HFFc6 (cell line): ENCODE measurements at places on chromosomes 2 and 18.

- DNase-seq, result peak; percentile 10
Measured at GRCh38 chr2:237978058-237978712, 11.4 kb downstream of the UBE2F start.

GRCh38 chr2:186531257-186531775 lies 45.3 kb downstream of the ZC3H15 start:
- DNase-seq, result no peak

DNA sequence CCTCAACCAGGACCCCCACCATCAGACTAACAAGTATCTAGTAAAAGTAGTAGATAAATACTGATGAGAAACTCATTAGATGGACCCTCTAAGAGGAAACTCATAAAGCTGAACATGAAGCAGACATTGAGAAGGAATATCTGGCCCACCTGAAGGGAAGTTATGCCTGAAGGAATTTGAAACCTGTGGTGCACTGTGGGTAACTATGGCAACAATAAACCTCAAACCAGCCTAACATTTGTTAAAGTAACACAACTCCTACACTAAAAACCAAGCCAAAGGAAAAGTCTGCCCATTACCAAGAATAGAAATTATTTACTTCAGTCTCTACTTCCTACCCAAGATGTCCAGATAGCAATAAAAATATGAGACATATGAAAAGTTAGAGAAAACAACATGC lies 43.4 kb downstream of the KIAA1328 start:
- DNase-seq, result no peak

DNA sequence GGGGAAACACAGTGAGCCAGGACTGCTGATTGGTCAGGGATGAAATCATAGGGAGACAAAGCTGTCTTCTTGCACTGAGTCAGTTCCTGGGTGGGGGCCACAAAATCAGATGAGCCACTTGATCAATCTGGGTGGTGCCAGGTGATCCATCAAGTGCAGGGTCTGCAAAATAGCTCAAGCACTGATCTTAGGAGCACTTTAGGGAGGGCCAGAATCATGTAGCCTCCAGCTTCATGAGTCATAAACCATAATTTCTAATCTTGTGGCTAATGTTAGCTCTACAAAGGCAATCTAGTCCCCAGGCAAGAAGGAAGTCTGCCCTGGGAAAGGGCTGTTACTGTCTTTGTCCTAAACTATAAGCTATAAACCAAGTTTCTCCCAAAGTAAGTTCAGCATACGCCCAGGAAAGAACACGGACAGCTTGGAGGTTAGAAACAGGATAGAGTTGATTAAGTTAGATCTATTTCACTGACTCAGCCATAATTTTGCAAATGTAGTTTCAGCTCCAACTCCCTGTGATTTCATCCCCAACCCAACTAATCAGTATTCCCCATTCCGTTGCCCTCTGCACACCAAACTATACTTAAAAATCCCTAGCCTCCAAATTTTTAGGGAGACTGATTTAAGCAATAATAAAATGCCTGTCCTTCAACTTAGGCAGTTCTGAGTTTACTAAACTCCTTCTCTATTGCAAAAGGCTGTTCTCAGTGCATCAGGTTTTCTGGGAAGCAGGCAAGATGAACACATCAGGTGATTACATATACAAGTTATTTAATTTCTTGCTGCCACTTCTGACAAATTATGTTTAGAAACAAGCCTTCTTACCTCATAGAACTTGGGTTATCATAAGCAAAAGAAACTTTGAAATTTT lies 226.9 kb upstream of the SPOPL start:
- DNase-seq, result peak; percentile 49

GRCh38 chr2:216307496-216307895 lies 64.8 kb downstream of the MARCHF4 start:
- no peak for DNase-seq

GRCh38 chr2:234981197-234982095 lies 29.6 kb downstream of the SH3BP4 start:
- peak; percentile 99 for DNase-seq

GRCh38 chr2:64019975-64020528 lies 824 bp upstream of the VPS54 start:
- DNase-seq, result no peak

GRCh38 chr2:18378020-18378653 lies 182.3 kb downstream of the RDH14 start:
- peak; percentile 37 for DNase-seq

DNA sequence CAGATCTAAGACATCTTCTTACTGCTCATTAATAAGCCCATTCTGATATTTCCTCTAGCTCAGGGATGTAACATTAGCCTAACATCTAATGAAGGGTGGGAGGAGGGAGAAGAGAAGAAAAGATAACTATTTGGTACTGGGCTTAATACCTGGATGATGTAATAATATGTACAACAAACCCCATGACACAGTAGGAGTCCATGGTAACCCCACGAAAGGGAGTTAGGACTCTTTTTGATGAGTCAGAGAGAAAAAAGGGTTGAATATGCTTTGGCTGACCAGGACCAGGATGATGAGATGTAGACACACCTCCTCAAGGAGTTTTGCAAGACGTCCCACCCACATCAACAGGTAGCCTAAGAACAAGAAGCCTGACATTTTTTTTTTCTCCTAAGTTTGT lies 34.4 kb upstream of the DLX2 start:
- no peak for DNase-seq

DNA sequence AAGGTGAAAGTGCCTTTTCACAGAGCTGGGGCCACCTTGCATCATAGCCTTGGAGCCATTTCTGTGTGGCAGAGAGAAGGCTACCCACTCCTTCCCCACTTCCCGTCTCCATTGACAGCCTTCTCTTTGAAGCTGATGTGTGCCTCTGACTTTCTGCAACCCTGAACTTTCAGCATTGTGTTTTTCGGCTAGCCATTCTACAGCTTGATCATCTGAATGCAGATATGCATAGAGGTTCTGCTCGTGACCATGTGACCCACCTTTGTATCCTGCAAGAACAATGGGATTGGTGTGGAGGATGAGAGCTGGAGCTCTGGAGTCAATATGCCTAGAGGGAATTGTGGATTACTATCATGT lies 69.1 kb upstream of the KCNE4 start:
- DNase-seq, result no peak

- DNase-seq, result no peak
Measured at GRCh38 chr2:39188960-39189494, 54.7 kb downstream of the CDKL4 start.

DNA sequence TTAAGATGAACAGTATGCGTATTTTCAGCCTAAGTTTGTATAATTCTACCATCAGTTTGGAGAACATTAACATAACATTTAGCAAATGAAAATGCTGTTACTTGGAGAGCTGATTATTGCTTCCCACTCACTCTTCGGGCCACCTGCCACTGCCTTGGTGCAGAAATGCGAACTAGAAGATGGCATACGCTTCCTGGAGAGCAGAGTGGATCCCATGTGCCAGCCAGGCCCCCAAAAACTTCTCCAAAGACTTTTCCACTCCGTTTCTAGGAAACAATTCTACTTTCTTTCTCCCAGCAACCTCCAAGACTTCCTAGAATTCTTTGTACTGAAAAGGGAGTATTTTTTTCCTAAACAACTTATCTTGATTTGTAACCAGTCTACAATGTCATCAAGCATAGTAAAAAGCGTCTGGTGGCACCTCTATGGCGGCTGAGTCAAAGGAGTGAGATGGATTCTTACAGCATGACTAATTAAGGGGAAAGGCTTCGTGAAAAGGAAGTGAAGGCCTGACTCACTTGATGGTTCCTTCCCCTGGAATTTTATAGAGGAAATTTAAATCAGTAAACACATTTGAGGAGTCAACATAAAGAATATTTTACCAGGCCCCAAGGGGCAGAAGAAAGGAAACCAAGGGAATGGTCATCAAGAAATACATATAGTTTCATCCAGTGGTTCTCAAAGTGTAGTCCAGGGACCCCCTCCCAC lies 36.6 kb downstream of the FEZ2 start:
- DNase-seq, result peak; percentile 97

GRCh38 chr18:70151614-70152013 lies 53.9 kb downstream of the RTTN start:
- no peak for DNase-seq

GRCh38 chr2:46297546-46298271 lies 502 bp downstream of the EPAS1 start:
- no peak for DNase-seq

DNA sequence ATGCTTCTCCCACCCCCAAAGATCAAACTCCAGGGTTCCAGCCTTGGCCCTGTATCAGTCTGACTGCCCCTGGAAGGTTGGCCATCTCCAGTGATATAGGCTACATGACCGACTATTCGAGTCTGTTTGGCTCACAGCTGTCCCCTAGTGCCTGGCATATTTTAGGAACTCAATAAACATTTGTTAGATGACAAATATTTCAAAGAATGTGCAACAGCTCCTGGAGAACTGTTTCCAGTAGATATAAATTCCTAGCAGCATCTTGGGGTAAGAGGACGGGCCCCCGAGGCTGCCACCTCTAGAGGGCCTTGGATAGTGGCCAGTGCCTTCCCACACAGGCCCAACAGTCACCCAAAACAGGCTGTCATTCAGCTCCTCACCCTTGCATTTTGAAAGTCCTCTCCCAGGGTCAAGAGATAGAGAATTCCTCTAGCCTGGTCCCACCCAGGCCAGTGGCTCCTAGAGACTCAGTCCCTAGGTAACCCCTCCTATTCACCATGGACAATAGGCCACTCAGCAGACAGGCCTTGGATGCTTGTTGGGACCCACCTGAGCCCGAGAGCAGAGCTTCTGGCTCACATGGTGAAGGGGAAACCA lies 45.1 kb upstream of the ATP6V1B1 start:
- DNase-seq, result peak; percentile 23

DNA sequence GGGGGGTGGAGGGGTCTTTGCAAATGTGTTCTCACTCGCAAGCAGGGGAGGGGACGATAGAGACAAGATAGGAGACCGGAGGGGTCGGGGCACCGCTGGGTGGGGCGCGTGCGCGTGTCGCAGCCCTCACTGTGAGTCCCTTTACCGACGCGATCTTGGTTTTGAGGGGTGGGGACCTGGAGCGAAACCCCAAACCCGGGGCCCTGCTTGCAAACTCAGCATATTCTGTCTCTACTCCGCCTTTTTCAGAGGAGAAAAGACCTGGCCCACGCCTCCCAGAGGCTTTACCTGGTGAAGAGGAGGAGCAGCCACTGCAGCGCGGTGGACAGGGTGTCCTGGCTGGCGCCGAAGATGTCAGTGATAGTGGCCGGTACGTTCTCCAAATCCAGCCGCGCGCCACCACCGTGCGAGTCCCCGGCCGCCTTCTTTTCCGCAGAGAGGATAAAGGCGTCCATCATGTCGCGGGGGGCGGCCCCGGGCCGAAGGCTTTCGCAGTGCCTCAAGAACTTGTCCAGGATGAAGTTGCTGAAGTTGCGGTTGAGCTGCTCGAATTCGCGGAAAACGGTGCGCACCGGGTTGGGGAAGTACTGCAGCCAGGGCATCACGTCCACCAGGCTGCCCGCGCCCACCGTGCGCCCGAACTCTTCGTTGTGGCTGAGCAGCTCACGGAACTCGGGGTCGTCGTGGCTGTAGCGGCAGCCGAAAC lies 1.7 kb downstream of the CYP1B1 start:
- DNase-seq, result no peak

- DNase-seq, result no peak
Measured at GRCh38 chr18:64238076-64238475, 89.2 kb upstream of the LINC00305 start.
